Fibroblast of lung (primary cell): ENCODE measurements at places on chromosomes 12 and 14.

DNA sequence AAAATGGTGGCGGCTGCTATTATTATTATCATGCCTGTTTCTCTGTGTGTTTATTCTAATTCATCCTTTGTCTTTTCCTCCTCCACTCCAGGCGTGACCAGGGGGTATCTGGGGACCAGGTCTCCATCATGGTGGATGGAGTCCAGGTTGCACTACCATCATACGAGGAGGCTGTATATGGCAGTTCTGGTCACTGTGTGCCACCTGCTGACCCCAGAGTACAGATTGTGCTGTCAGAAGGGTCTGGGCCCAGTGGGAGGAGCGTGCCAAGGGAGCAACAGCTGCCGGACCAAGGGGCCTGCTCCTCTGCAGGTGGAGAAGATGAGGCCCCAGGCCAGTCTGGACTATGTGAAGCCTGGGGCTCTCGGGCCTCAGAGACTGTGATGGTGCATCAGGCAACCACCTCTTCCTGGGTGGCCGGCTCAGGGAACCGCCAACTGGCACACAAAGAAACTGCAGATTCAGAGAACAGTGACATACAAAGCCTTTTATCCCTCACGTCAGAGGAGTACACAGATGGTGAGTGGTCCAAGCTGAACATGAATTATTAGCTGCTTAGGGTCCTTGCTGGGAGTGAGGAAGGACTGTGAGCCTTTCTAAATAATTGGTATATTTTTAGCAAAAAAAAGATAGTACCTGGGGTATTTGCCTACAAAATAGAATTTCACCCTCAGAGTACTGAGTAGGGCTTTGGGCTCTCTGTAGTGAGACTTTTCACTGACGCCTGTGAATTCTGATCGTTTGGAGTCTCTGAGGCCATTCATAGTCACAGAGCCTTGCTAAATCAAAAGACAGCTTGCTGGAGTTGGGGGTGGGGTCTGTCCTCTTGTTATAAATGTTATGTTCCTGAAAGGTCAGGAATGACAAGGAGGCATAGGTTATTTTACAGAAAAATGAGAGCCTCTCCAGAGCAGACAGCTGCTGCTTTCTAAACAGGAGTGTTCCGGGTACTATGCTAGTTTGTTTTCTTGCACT lies 58.1 kb upstream of the SRSF5 start:
- no peak for DNase-seq

- no peak for DNase-seq
Observed at GRCh38 chr12:103947871-103948555, 17.7 kb upstream of the TDG start.

GRCh38 chr12:62605981-62606380 lies 139.4 kb downstream of the MON2 start:
- DNase-seq, result no peak

GRCh38 chr12:638953-639557 lies 24.2 kb downstream of the NINJ2 start:
- DNase-seq, result no peak

DNA sequence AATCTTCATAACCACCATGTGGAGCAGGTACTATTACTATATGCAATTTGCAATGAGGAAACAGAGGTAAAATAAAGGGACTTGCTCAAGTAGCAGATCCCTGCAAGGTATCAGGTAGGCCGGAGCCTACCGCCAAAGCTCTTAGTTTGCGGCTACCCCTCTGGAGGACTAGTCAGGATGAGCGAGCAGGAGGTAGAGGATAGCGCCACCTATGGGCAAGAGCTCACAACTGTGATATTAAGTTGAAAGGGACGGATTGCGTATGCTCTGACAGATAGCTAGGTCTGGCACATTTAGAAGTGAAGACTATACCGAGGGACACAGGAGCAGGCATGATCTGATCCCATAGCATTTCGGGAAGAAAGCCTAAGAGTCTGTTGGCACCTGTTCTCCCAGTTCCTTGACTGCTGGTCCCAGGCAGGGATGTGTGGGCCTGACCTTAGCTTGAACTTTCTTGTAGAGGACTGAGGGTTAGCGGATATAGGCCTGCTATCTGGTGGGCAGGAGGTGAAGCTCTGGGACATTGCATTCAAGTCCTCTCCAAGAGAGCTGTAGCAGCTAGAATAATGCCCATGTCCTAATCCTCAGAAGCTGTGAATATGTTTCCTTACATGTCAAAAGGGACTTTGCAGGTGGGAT lies 48.0 kb downstream of the SLC17A8 start:
- peak; percentile 50 for DNase-seq

DNA sequence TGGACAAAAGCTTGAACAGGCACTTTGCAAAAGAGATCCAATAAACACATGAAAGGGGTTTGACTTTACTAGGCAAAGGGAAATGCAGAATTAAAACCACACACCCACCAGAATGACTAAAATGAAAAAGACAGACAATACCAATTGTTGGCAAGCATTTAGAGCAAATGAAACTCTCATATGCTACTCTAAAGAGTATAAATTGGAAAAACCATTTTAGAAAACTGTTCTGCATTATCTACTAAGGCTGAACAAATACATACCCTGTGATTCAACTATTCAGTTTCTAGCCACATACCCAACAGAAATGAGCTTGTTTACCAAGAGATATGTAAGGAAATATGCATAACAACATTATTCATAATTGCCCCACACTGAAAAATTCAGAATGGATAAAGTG lies 8.5 kb upstream of the IL22 start:
- no peak for DNase-seq

DNA sequence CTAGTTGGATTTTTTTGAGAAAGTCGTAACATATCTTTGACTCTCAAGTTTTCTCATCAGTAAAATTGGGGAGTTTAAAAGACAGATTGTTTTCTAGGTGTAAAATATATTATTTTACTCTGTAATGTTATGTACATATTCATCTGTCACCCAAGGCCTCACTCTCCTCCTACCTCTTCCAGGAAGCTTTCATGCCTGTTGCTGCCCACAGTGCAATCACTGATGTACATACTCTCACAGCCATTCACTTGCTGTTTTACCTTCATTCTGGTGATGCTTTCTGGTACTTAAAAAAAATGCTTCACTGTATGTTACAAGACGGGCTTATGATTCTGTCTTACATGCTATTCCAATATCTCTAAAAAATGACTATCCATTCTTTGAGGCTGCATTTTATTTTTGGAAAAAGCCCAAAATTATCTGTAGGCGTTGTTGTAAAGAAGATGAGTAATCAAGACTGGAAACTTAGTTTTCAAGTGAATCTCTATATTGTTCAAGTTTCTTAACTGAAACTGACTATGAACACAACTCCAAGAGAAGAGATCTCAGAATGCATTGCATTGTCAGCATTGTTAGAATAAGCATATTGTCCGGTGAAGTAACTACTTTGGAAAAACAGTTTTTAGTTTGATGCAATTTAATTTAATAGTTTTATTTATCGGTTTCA lies 82.5 kb downstream of the LMO3 start:
- DNase-seq, result peak; percentile 3

DNA sequence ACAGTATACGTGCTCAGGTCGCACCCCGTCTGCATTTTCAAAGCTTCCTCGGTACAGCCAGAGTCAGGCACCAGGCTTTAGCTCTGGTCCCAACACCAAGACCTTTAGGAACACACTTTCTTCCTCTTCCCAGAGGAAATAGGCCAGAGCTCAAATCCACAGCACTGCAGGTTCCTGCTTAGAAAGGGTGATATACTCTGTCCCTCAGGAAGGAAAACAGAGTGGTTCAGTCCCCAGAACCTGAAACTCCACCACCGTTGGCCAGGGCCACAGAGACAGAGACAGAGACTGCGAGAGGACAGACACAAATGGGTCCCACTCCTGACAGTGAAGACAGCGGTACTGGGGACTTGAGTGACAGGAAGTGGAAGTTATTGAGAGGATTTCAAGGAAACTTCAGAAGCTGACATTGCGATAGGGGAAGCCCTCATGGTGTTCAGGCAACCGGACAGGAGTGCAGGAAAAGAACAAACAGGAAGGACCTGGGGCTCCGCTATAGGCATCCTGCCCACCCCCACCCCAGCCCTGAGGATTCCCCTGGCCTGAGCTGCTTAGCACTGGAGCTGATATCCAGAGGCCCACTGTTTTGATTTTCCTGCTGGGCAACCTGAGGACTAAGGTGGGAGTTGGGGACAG lies 5.5 kb upstream of the KRT8 start:
- DNase-seq, result no peak

DNA sequence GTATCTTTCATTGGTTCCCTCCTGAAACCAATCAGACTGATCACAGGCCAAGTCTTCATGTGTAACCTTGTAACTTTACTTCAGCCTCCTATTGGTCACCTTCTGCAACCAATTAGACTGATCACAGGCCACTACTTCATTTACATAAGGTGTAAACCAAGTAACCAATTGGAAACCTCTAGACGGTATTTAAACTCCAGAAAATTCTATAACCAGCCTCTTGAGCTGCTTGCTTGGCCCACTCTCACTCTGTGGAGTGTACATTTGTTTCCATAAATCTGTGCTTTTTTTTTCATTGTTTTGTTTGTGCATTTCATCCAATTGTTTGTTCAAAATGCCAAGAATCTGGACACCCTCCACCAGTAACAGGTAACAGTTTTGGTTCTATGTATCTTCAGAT lies 47.5 kb downstream of the EIF2S3B start:
- no peak for DNase-seq

DNA sequence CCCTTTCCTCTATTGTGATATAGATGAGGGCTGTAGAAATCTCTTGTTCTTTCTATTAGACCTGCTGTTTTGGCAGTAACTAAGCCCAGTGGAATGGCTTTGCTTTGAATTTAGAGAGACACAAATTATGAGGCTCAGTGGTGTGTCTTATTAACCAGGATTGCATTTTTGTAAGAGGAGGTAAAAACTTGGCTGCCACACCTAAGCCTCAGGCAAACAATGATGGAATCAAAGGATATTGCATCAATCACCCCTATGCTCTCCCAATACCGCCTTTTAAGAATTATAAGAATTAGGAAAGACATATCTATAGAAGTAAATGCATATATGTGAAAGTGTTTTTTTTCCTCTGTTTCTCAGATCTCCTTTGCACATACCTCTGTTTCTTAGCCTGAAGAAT lies 63.3 kb downstream of the ACSS3 start:
- DNase-seq, result no peak

DNA sequence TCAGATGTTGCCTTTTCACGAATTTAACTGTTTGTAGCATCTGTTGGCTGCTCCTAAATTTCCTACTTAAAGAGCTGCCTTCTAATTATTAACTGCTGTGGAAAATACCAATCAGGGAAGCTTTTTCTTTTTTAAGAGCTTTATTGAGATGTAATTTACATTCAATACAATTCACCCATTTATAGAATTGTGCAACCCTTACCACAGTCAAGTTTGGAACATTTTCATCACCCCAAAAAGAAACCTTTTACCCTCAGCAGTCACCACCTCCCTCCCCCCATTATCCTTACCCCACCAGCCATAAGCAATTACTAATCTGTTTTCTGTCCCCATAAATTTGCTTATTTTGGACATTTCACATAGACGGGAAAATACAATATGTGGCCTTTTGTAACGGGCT lies 1.4 kb downstream of the PCNX4 start:
- no peak for DNase-seq

- peak; percentile 76 for DNase-seq
Observed at GRCh38 chr12:114411071-114411837, 5.3 kb upstream of the TBX5 start.

DNA sequence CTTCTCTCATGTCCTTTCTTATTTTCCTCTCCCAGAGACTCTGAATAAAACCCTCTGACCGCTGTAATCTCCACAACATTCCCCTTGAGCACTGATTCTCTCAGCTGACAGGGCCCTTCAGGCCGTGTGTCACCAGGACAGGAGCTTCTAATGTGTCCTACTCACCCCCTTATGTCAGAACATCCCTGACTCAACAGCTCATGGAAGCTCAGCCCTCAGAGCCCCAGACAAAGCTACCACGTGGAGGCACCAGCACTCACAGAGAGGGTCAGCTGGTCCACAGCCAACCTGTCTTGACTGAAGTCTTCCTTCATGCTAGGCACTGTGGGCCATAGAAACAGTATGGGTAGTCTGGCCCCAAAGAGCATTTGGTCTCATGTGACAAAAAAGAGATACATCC lies 49.8 kb downstream of the SMUG1 start:
- DNase-seq, result no peak

DNA sequence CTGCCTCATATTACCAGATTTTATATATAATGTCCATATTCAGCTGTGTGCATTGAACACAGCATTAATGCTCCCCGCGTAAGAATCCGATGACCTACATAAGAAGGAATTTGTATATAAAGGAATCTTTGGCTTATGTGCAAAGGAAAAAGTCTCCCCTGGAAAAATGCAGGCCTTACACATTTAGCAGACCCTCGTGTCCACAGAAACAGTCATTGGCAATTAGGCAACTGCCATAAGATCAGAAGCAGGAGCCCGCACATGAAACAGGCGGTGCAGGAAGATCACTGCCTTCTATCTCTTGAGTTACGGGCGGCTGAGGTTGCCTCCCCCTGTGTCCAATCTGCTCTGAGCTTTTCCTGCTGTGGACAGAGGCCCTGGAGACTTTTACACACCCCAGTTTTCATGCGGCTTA lies 63.2 kb upstream of the RFX4 start:
- peak; percentile 28 for DNase-seq

GRCh38 chr14:93706360-93706955 lies 81.8 kb downstream of the PRIMA1 start:
- DNase-seq, result no peak

DNA sequence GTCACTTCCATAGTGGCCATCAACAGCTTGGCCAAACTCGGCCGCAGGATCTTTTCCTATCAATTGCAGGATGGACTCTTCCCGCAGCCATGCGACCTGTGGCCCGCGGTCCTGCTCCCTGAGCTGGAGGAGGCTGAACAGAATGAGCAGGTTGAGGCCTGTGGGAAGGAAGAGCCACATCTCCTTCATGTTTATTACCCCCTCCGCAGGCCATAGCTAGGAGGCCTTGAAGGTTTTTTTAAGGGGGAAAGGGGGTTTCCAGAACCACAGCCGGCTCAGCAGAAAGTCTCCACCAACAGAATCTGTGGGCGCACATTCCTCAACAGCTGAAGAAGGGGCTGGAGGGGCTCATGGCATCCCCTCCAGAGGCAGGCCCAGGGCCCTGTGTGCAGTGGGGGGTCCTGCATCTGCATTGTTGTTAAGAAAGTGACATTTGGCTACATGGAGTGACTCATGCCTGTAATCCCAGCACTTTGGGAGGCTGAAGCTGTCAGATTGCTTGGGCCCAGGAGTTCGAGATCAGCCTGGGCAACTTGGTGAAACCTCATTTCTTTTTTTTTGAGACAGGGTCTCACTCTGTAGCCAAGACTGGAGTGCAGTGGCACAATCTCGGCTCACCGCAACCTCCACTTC lies 25.2 kb upstream of the PPP1R13B start:
- no peak for DNase-seq

DNA sequence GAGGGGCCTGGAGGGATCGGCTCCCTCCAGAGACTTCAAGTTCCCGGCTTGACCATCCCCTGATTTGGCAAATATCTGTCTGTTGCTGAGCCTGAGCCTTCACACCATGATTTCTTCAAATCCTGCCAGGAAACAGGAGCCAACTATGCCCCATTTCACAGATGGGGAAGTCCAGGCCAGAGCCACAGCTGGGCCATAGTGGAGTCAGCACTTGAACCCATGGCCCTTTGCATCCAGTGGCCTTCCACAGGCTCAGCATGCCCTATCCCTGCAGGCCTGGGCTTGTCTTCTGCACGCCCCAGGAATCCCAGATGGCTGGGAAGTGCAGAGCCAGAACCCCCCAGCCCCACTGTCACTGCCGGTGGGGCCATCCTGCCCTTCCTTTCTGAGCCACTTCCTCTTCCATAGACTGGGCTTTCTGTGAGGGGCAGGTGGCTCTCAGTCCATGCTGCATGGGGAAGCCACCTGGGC lies 44.9 kb downstream of the CYP46A1 start:
- no peak for DNase-seq
